ENCODE measurements at places on chromosomes 16 and 17.
A peak's percentile ranks its signal among the peaks of the same experiment; 100 is the strongest.

- DNase-seq: no peak
Observed at GRCh38 chr16:29986931-29987330, 8.5 kb downstream of the HIRIP3 start.

- DNase-seq: no peak
Observed at GRCh38 chr16:16871196-16871595, 492.3 kb downstream of the NPIPA7 start.

DNA sequence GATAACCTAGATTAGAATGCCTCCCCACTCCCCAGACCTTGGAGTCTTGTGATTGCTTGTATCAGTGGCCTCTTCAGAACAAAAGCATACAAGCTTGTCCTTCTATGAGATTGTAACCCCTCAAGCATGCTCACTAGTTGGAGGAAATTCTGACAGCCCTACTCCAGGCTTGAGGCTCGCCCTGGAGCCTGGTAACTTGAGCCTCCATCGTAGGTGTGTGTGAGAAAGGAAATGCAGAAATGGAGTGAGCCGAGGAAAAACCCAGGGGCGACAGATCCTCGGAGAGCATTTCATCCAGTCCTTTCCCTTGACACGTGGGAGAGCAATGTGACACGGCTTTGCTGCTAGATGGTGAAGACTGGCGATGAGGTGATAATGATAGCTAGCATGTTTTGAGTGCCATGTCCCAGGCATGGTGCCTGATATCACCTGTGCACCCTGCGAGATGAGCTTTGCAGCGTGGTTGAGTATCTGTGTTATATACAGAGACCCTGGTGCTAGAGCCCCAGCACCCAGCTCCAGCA is 31.2 kb downstream of the GNAO1 start:
- DNase-seq: no peak

DNA sequence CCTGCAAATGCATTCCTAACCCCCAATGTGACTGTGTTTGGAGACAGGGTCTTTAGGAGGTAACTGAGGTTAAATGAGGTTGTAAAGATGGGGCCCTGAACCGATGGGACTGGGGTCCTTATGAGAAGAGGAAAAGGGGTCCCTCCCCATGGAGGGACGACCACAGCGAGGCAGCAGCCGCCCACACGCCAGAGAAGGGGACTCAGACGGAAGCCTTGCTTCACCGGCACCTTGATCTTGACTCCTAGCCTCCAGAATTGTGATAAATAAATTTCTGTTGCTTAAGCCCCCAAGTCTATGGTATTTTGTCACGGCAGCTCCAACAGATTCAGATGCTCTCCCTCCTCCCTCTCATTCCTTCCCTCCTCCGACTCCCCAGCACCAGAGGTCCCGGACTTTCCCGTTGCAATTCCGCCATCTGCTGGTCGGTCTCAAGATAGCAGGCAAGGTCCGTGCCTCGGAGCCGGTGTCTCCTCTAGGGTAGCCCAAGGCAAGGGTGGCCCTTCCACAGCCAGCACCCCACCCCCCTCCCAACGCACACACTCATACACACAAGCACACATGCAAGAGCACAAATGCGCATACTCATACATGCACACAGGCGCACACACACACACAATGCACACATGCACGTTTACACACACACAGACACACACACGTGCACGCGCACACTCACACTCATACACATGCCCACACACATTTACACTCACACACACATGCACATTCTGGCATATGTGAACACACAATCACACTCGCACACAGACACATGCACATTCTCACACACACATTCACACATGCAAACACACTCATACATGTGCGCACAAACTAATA is 23.1 kb upstream of the C16orf78 start:
- DNase-seq: no peak

- DNase-seq: peak; percentile 42
Observed at GRCh38 chr17:48295362-48296288, 134.4 kb downstream of the SKAP1 start.

DNA sequence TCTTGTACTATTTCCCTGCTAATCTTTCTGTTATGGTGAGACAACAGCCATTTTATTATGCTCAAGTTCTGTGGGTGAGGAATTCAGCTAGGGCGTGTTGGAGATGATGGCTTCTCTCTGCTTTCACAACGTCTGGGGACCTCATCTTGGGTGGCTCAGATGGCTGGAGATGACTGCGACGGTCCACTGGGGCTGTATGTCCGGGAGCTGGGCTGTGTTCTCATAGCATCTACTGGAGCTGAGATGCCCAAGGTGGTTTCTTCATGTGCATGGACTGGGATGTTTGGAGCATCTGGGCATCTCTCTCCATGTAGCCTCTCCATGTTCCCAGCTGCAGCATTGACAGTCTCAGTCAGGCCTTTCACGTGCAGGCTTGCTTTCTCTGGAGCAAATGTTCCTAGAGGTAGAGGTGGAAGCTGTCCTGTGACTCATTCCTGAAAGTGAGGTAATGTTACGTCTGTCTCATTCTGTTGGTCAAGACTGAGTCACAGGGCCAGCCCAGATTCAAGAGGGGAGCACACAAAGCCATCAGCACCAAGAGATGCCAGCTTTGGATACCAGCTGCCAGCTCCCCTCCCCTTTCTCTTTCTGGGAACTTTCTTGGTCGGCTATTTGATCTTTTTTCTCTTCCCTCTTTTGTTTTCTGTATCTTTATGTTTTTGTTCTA is 96.2 kb downstream of the RAP1GAP2 start:
- DNase-seq: no peak

- no peak for DNase-seq
Observed at GRCh38 chr16:62254847-62255246, 218.6 kb upstream of the CDH8 start.

DNA sequence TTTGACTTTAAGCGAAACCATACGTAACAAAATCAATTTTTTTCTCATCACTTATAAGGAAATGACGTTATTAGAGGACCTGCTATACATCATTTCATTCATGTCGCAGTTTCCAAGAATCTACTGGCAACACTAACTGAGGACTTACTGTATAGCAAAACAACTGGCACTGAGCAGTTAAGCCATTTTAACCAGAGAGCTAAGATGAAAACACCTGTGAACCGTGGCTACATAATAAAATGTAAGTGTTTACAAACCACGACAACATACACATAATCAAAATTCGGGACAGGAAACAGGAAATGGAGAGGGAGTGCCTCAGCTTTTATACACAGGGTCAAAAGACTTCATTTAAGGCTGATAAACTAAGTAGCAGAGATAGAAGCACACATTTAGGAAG is 29.5 kb downstream of the METTL16 start:
- no peak for DNase-seq

- DNase-seq: no peak
Observed at GRCh38 chr17:45241328-45242028, 19.8 kb downstream of the FMNL1 start.

DNA sequence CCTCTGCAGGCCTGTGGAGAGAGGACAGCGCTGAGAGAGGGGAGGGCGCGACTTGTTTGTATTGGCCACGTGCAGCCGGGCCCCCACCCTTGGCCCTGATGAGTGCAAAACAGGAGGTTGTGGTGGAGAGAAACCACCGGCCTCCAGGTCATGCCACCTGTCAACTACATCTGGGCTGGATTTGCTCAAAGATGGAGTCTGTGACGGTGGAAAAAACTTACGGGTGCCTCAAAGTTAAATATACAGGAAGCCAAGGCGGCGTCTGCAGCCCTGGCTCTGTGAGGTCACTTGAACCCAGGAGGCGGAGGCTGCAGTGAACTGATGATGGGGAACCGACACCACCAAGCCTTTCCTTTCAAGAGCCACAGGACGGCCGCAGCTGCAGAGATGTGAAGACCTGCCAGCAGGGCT is 15.7 kb downstream of the C16orf74 start:
- DNase-seq: no peak

GRCh38 chr16:50603206-50604064 is 55.2 kb downstream of the NKD1 start:
- no peak for DNase-seq

DNA sequence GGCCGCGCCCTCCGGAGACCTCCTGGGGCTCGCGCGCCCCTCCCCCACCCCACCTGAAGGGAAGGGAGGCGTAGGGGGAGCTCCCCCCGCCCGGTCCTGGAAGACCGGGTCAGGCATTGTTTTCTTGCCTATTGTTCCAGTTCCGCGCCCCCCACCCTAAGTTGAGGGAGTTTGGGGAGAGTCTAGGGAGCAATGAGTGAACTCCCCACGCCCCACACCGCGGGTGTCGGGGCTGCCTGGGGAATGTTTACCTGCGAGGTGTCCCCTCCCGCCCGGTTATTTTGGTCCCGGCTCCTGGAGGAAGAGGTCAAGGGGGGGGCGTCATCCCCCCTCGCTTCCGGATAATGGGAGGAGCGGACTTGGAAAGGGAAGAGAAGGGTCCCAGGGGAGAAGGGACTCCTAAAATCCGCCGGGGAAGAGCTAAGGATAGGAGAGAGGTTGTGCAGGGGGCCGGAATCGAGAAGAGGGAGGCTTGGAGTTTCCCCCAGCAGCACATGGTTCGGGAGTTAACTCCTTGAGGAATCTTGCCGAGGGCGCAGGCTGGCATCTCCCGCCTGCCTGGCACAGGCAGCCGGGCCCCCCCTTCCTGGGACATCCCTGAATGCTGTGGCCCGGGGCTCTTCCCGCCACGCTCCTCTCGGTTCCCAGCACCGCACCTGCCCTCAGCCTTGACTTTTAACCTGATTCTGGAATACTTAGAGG is 881 bp downstream of the MLLT6 start:
- no peak for DNase-seq

- no peak for DNase-seq
Observed at GRCh38 chr16:369275-369865, 968 bp downstream of the MRPL28 start.

DNA sequence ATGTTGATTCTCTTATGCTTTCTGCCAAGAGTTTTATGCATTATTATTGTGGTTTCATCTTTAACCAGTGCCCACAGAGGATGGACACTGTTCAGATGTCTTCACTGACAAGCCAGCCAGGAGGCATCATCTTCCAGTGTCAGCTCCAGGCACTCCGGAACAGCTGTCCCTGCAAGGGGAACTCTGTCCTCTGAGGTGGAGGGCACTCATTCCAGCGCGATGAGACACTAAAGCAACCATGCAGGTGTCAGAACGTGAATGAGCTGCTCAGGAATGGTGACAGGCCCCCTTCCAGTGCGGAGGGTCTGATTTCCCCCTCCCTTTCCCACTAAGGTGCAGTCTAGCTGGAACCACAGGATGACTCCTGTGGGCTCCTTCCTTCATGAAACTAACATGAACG is 117.5 kb downstream of the NOG start:
- no peak for DNase-seq

- no peak for DNase-seq
Observed at GRCh38 chr17:19517699-19518098, 16.0 kb upstream of the SLC47A1 start.

GRCh38 chr16:67967183-67967957 is 1.1 kb downstream of the SLC12A4 start:
- no peak for DNase-seq

DNA sequence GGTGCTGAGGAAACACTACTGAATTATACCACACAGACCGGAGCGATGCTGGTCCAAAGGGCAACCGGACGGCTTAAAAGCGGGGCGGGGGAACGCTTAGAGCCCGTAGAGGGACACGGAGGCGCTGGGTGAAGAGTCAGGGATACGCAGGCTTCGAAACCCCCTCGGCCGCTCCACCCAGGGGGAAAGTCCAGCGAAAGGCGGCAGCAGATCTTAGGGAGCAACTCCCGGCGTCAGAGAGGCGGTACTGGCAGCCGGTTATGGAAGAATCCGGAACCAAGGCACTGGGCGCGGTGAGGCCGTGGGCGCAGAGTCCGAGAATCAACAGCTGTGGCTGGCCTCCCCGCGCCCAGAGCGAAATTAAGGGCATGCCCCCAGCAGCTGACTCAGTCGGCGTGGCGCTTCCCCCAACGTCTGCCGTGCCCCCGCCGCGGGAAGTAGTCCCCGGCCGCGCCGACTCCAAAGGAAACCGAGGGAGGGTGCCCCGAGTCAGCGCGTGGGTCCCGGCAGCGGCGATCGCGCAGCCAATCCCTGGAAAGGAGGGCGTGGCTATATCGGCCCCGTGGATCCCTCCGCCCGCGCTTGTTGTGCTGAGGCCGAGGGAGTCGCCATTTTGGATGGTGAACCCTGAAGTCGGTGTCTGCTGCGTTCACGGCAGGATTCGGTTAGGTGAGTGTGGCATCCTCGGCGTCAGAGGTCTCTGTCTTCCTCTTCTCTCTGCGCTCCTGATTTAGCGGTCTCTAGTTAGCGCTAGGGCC is at the start of gene IST1:
TSS of gene IST1 (plus strand) at position 611 of the 758 bp plus-strand sequence. CDS start 20,110 bp downstream, outside the sequence.
- DNase-seq: peak; percentile 53

- DNase-seq: no peak
Observed at GRCh38 chr17:78539781-78540180, 37.4 kb downstream of the DNAH17 start.

DNA sequence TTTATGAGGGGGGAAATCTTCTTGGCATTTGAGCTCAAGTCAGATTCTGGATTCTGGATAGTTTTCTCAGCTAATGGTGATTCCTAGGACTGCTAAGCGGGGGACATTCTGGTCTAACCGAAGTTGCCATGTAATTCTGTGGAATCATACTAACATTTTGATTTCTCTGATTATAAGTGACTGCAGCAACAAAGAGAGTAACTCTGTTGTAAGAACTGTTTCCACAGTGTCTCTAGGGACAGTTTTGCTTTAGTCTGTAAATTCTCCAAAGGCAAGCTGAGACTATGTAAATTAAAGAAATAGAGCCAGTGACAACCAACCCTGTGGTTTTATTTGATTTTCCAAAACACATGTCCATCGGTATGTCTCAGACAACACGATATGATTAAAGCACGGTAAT is 286.2 kb downstream of the IRX3 start:
- DNase-seq: no peak

DNA sequence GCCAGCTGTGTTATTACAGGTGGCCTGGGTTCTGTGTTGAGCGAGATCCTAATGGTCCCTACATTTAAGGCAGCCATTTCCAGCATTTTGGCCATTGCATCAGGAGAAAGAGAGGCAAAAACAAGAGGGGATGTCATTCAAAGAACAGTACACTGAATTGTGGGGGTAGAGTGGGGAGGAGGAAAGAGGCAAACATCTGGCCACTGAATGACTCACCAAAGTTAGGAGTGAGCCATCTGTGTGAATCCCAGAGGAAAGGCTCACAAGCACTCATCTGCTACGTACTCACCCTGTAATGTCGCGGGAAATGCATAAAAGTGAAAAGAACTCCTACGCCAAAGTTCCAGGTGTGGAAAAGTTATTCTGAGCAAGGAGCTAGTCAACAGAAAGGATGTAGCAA is 16.7 kb downstream of the KRABD2 start:
- DNase-seq: no peak

DNA sequence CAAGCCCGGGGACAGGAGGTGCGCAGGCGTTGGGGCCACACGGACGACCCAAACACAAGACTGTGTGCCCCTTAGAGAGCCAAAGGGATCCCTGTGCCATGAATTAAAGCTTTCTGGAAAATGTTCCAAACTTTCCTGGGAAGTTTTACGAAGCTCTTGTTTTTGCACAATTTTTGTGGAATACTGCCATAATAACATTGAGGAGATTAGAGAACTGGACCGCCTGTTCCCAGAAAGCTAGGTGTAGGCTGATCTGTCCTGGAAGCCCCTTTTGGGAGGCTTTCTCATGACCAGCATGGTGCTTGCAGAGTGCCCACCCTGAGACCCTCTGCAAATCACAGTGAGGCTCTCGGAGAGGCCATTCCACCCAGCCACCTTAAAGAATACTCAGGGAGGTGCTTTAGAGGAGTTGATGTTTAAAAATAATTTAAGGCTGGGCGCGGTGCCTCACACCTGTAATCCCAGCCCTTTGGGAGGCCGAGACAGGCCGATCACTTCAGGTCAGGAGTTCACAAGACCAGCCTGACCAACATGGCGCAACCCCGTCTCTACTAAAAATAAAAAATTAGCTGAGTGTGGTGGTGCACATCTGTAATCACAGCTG is 1.1 kb downstream of the KDM8 start:
- DNase-seq: no peak

GRCh38 chr16:89729863-89730593 is 8.7 kb downstream of the ZNF276 start:
- no peak for DNase-seq

GRCh38 chr16:68833251-68833650 is 10.1 kb upstream of the TANGO6 start:
- no peak for DNase-seq
